ENCODE measurements at places on chromosomes 5 and 9. TPM values are rescaled to one million over a fixed set of nuclear protein-coding genes. Genes with fewer than 3 reads are reported as not detected.
A peak's percentile ranks its signal among the peaks of the same experiment; 100 is the strongest.

DNA sequence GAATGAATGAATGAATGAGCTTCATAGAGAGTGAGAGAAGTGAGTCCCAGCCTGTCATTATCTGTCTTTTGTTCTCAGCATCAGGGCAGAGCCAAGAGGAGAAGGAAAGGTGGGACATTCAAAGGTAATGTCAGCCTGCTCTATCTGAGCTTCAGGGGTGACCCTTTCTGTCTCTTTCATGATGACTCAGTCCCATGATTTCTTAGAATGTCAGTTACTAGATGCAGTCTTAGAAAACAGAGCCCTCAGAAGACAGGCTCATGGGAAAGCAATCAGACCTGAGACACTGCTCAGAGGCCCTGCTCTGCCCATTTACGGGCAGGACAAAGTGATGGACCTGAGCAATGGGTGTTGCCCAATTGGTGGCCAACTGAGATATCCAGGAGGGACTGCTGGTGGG is 1.1 kb downstream of the SPATA31D1 start:
- no peak for ATAC-seq

GRCh38 chr9:91253488-91253887 is 108.2 kb downstream of the AUH start:
- peak; percentile 45 for ATAC-seq

DNA sequence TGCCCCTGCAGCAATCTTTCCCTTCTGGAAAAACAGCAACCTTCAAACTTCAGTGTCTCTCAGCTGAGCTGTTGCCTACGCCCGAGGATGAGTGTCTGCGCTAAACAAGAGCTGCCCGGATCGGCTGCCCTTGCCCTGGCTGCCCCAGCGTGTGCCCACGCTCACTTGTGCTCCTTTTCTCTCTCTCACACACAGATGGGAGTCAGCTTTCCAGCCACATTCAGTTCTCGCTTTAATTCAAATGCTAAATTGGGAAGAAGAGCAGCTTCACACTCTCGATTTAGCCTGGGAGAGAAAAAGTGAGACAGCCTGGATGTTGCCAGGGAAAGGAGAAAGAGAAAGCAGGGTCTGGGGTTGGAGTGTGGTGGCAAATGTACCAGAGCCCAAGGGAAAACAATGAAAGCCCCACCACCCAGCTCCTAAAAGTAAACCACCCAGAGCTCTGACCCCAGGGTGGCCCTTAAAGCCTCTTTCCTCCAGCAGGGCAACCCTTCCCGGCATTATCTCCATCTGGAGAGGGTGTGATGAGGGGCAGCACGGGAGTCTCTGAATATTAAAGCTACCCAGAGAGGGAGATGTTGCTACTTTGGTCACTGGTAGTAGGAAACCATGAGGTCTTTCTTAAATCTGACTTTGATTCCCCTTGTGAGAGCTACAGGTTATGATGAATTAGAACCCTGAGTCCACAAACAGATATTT is 9.9 kb upstream of the EGR1 start:
- ATAC-seq: no peak

DNA sequence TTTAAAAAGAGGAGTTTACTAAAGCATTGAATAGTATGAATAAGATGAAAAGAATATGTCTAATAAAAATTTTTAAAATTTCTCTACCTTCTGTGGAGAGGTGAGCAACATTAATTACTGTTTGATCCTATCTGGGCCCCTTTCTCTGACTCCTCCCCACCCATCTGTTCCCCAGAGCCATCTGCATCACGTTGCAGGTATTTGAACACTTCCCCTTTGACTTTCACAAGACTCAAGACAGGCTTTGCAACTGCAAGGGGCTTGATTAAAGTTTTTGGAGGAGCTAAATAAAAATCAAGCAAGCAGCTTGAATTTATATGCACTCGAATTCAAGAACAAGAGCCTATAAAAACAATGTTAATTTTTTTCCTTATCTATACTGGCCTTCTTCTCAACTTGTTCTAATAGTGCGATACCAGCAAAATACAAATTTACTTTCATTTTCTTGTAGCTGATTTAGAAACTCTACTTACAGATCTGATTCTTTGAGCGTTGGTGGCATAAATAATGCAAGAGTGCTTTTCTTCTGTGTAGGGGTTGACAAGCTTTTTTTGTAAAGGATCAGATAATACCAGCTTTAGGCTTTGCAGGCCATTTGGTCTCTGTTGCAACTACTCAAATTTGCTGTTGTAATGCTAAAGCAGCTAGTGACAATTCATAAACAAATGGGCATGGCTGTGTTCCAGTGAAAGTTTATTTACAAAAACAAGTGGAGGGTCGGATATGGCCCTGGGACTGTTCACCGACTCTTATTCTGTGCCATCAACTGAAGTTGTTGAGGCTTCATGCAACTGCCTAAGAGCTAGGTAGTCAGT is 21.2 kb downstream of the TXNDC8 start:
- ATAC-seq: no peak

The SLC27A6 gene
- total RNA-seq: not detected

- ATAC-seq: no peak
Observed at GRCh38 chr5:66875315-66875714, 279.1 kb downstream of the MAST4 start.
